GM04503 (cell line): ENCODE measurements at places on chromosomes 3 and 15.
A peak's percentile ranks its signal among the peaks of the same experiment; 100 is the strongest.

DNA sequence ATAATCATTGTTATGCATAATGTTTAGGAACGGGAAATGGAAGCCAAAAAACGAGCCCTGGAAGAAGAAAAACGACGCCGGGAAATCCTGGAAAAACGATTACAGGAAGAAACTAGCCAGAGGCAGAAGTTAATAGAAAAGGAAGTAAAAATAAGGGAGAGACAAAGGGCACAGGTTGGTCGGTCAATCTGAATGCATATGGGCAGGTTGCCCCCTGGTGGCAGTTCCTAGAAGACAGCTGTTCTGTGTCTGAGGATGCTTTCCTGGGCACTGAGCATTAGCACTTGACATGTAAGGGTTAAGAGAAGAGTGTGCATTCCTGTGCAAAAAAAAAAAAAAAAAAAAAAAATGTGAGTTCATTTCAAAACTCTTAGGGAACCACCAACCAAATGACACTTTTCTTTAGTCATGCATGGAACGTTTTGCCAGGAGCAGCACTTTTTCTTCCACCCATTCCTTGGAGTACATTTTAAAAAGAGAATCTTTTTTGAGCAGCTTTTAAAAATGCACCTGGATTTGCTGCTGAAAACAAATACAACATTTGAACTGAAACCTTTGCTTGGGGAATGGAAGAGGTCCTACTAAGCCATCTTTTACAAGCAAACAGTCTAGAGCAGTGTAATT, 11.1 kb upstream of the ABHD10 start:
- DNase-seq: no peak

- DNase-seq: peak; percentile 93
Observed at GRCh38 chr3:15647611-15648167, 46.1 kb downstream of the BTD start.

- no peak for DNase-seq
Observed at GRCh38 chr15:91816942-91817341, 36.6 kb upstream of the SLCO3A1 start.

- DNase-seq: no peak
Observed at GRCh38 chr15:74215958-74216357, 13.4 kb upstream of the STRA6 start.

DNA sequence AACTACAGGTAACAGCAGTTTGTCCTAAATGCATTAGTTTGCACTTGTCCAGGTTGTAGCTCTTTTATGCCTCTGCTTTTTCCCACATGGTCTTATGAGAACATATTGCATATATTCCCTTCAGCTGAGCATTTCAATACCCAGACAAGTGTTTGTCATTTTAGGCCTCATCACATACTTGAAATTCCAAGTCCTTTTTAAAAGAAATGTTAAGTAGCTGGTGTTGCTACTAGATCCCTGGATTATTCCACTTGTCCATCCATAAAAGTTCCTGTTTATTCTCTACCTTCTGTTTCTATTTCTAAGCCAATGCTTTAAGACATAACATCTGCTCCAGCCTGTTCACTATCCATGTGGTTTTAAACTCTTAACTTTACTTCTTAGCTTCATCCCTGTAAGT, 128.4 kb downstream of the NECTIN3 start:
- DNase-seq: no peak

GRCh38 chr3:61674596-61674995, 113.2 kb downstream of the PTPRG start:
- no peak for DNase-seq

GRCh38 chr15:39429898-39430357, 151.0 kb upstream of the THBS1 start:
- DNase-seq: peak; percentile 71

DNA sequence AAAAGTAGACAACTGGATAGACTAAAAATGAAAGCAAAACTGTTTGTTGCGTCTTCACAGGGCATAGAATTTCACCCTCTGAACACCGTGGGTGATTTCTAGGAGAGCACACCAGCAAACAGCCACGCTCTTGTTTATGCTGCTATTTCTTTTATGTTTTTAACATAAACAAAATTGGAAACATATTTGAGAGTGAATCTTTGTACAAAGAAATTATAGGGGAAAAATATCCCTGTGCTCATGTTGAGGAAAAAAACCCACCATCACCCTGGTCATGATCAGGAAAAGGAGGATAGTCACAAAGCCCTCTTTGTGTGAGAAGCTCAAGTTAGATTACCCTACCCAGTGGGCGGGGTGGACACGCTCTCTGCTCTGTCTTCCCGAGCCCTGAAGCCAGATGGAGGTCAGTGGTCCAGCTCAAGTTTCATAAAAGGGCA, 313.3 kb downstream of the SATB1 start:
- no peak for DNase-seq

- no peak for DNase-seq
Observed at GRCh38 chr3:197226179-197226578, 72.2 kb downstream of the DLG1 start.

DNA sequence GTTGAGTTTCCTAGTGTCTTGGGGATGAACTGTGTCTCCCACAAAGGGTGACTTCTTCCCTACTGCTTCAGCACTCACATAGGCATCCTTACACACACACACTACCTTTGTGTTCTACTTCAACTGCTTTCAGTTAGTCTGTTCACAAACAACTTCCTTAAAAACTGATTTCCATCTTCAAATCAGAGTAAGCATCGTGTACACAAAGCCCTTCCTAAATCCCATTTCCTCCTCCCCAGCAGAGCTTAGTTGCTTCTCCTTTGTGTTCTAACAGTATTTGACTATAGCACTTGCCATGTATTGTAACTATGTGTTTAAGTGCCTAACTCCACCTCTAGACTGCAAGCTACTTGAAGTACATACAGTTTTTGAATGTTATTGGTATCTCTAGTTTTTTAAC, 71.7 kb downstream of the TNIK start:
- no peak for DNase-seq

DNA sequence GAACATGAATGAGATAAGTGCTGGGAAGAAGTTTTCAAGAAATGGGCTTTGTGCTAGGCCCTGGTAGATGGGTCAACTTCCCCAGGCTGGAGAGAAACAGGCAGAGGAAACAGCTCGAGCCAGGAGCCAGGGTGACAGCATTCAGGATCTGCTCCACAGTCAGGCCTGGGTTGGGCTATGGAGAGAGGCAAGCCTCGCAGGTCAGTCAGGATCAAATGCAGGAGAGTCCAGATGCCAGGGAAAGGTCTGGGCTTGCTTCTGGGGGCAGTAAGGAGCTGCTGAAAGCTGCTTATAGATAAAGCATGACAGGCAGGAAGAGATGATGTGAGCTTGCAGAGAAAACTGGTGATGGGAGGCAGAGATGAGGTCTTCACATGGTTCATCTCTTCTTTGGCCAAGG, 11.0 kb upstream of the USP3 start:
- no peak for DNase-seq

GRCh38 chr3:52092271-52092660, 35.9 kb upstream of the DUSP7 start:
- no peak for DNase-seq

GRCh38 chr3:118180853-118181252, 853.8 kb downstream of the IGSF11 start:
- DNase-seq: no peak

DNA sequence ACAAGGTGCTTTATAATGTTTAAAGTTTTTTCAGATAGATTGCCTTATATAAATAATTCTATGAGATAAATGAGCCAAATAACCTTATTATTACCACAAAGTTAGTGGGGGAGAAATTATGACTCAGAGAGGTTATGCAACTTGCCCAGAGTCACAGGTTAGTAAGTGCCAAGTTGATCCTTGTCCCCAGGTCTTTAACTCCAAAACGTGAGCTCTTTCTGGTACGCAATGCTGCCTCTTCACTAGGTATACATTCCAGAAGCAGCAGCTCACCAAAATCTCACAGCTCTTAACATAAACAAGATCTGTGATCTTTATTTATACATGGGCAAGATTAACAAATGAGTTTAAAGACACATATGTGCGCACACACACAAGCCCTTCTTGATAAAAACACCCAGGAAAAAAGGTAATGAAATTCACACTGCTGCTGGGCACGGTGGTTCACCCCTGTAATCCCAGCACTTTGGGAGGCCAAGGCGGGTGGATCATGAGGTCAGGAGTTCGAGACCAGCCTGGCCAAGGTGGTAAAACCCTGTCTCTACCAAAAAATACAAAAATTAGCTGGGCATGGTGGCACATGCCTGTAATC, 59.8 kb upstream of the NR2F2 start:
- DNase-seq: no peak

DNA sequence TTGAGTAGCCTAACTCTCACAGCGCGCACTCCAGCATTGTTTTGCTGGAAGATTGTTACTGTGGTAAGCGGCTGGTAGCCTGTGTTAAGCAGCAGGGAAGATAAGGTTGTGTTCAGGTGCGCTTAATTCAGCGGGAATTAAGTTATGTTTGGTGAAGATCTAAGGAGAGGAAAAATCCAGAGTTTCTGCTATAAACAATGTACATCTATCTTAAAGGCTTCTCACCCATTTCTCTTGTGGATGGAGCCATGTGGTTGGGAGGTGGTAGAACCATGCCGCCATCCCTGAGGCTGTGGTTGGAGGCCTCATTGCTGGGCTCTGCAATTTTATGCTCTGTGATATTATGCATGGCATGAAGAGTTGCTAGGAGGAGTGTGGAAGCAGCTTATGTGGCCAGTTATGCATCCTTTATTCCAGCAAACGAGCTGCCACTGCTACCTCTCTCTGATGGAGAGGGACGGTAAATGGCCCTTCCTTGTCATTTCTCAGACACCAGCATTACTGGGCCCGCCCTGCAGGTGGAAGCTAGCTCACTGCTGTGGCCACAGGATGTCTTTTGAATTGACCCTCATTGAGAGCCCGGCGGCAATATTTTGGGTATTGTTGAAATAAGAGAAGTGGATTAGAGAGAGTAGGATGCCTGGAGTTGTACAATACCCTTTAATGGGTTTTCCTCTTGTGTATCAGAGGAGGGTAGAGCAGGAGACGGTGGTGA, 1.3 kb downstream of the MINAR1 start:
- DNase-seq: no peak

DNA sequence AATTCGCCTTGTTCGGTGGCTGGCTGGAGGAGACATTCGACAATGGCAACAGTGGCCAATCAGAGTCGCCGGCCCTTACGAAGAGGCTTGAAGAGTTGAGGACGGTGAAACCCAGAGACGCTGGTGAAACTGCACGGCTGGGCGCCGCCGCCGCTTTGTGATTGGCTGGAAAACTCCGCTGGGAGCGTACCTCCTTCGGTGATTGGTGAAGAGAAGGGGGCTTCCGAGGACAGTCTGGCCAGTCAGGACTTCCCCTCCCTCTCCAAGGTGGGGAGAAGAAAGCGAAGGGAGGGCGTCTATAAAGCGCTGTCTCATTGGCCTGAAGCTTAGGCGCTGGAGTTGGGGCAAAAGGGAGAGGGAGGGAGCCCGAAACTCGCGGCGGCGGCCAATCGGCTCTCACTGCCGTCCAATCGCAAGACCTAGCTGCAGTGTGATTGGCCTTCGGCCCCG, 554 bp upstream of the GSK3B start:
- peak; percentile 100 for DNase-seq

DNA sequence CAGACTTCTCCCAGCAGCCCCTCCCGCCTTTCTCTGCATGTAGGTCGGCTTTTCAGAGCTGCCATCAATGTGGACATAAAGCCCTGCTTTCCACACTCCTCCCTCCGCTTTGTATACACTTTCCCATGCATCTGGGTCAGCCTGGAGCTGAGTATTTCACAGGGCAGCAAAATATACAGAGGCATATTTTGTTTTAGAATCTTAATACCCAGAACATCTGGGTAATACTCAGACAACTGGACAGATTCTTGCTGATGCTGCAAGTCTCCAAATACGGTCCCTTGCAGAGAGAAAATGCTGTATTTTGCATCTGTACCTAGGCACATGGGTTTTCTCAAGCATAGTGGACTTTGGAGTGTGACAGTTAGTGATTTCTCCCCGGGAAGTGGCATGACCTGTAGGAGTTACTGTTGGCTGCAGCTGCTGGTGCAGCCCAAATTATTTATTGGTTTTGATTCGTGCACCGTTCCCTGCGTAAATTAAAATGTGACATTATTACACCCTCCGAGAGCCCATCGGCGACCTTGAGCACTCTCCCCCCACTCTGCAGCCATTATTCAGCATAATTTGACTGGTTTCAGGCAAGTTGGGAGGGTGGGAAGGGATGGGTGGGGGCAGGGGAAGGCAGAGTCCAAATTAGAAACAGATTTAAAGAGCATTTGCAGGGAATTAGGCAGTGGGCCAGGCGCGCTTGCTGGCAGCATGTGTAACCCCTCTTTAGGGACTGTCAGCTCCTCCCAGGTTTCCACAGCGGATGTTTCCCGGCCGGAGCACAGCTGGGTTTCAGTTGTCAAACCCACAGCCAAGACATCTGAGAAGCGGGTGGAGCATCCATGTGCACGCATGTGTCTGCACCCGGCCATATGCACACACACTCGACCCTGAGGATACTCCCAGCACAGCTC, 100.8 kb downstream of the CPN2 start:
- DNase-seq: no peak

- no peak for DNase-seq
Observed at GRCh38 chr15:60937278-60937677, 291.8 kb downstream of the RORA start.

DNA sequence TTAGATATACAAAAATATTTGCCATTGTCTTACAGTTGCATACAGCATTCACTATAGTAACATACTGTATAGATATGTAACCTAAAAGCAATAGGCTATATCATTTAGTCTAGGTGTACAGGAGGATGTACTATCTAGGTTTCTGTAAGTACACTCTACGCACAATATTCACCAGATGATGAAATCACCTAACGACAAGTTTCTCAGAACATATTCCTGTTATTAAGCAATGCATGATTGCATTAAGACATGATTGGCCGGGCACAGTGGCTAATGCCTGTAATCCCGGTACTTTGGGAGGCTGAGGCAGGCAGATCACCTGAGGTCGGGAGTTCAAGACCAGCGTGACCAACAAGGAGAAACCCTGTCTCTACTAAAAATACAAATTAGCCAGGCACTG, 14.5 kb upstream of the PRKCI start:
- no peak for DNase-seq

DNA sequence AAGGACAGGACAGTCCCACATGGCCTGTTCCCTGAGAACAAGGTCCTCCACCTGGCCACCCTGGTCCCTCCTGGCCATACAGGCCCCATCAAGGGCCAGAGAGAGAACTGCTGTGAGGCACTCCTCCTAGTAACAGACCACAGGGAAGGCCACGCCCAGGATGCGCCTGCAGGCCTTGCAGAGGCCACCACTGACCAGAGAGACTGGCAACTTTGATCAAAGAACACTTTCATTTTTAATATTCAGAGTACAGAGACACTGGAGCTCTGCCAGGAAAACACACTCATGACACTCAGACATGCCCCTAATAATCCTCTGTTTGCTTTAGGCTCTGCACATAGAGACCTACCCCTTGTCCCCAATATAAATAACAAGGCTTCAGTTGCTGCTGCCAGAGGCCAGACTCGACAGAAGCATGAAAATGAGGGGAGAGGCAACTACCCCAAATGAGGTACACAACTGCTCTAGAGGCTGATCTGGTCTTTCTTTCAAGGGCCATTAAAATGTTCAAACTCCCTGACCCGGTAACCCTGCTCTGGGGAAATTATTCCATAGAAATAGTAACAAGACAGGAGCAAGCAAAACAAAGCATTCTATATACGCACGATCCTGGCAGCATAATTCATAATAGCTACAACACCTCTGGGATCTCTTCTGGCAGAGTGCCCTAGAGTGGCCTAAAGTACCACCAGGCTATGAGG, 44.8 kb downstream of the CCDC12 start:
- DNase-seq: no peak

- DNase-seq: no peak
Observed at GRCh38 chr3:23489300-23490158, 286.4 kb downstream of the UBE2E2 start.
